ENCODE measurements at places on chromosomes 1 and 21.

DNA sequence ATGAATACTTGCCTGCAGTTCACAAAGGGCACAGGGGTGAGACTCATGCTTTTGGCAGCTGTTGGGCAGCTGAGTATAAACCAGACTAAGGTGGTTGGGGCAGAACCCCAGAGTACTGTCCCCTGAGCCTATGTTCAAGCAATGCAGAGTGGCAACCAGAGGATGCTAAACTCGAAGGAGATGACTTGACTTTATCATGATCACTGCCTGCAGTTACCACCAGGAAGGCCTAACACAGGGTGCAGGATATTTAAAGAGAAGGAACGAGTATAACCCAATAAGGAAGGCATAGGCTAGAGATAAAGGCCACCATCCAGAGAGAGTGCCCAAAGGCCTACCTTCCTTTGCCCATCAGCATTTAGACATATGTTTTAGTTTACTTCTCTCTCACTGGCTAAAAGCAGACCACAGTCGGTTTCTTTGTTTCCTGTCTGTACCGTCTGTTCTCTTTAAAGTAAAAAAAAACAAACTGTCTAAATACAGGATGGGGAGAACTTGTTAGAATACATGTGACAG is 83.3 kb downstream of the MPZL1 start:
- no peak for DNase-seq

DNA sequence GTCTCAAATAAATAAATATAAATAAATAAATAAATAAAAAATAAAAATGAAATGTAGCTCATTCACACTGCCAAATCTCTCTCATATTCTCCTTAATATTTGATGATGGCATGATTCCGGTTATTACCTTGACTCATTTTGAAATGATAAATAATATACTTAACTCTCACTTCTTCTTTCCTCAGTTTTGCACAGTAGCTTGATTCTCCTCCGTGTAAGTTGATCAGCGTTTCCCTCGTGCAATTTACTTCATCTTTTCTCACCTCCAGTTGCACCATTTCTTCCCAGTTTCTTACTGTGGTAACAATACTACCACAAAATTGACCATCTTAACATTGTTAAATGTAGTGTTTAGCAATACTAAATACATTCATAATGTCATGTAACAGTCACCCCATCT is 111.6 kb downstream of the RIPK4 start:
- DNase-seq = no peak

DNA sequence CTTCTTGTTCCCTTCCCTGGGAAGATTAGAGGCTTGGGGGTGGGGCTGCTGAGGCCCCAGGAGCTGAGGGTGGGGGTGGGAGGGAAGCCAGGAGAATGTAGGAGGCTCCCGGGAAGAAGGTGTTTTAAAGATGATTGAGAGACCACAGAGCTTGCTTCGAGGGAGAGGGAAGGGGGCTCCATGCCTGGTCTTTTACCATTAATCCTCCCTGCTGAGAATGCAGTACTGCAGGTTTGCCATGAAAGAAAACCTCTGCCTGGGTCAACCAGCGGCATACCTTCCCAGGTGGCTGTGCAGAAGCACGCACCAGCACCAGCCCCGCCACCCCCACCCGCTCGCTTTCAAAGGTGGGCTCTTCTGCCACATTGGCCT is 15.4 kb downstream of the ABCA4 start:
- no peak for DNase-seq

GRCh38 chr1:160744199-160744851 is 5.3 kb downstream of the SLAMF7 start:
- no peak for DNase-seq

GRCh38 chr21:46055863-46056281 is 42.0 kb upstream of the COL6A2 start:
- DNase-seq = no peak
